NCI-H345 (cell line): ENCODE measurements at places on chromosomes 16 and 17.

- no peak for DNase-seq
Observed at GRCh38 chr17:63826468-63827001, 696 bp upstream of the PSMC5 start.

DNA sequence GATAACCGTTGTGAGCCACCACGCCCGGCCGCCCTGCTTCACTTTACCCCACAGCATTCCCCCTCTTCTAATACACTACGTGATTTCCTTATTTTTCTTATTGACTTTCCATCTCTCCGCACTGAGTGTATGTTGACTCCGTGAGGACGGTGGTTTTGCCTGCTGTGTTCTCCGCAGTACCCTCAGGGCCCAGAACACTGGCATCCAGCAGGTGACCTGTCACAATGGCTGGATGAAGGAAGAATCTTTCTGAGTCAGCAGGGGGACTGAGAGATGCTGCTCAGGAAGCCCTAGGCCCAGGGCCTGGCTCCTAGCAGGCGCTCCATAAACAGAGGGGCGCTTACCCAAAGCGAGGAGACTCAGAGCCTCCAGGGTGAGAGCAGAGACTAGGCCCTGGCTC is 79.5 kb downstream of the RTN4RL1 start:
- DNase-seq: no peak

GRCh38 chr17:66889480-66890230 is 54.7 kb downstream of the CACNG5 start:
- peak; percentile 85 for DNase-seq

DNA sequence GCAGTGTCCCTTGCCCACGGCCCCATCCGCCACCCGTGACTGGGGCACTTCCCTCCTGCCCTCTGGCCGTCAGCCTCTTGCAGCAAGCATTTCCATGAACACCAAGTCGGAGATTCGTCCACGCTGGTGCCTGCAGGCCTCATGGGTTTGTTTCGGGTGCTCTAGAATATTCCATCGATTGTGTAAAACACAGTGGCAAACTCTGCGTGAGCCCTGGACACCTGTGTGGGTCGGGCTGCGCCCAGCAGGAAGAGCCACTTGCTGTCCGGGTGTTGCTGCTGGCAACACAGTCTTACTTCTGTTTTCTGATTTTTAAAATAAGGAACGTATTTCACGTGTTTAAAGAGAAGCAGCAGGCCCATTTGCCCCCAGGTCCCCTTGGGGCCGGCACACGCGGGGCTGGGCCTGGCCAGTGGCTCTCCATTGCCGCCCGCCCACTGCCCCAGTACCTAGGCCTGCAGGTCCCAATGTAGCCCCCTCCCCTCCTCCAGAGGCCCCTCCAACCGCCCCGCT is 10.0 kb downstream of the CYBC1 start:
- DNase-seq: no peak

GRCh38 chr16:78395035-78395434 is 295.6 kb downstream of the WWOX start:
- DNase-seq: no peak

DNA sequence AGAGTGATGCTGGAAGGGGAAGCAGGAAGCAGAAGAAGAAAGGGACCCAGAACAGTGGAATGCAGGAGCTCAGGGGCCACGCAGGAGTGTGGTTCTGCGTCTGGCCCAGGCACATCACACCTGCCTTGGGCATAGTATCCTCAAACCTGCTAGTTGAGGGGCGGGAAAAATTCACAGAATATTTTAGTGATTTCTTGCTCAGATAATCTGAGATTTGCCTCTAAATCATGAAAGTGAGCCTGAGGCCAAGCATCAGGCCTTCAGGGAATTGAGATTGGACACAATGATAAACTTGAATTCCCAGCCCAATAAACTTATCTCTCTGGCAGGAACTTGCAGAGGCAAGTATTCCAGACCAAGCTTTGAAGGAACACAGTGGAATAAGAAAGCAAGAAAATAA is 48.5 kb upstream of the CCL2 start:
- no peak for DNase-seq

- DNase-seq: no peak
Observed at GRCh38 chr16:53924331-53925106, 220.6 kb downstream of the FTO start.

DNA sequence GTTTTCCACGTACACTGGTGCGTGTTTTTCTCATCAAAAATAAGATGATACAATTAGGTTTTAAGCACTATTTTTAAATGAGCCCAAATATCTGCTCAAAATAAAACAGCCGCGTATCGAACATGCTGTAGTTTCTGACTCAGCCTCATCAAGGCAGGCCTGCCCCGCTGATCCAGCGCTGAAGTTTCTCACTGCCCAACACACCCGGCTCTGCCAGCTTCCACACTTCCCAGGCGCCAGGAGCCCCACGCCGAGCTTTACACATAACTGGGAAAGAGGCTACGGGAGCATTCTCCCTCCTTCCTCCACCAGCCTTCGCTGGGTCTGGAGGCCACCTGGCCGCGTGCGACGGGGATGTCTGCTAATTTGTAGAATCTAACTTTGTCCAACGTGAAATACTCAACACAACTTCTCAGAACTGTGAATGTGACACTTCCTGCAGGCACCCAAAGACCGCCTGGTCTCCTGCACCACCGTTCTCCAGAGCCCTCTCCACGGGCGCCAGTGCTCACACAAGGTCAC is 42.1 kb downstream of the MAP1LC3B start:
- no peak for DNase-seq

GRCh38 chr17:44308865-44309264 is 464 bp downstream of the RUNDC3A start:
- DNase-seq: peak; percentile 41

DNA sequence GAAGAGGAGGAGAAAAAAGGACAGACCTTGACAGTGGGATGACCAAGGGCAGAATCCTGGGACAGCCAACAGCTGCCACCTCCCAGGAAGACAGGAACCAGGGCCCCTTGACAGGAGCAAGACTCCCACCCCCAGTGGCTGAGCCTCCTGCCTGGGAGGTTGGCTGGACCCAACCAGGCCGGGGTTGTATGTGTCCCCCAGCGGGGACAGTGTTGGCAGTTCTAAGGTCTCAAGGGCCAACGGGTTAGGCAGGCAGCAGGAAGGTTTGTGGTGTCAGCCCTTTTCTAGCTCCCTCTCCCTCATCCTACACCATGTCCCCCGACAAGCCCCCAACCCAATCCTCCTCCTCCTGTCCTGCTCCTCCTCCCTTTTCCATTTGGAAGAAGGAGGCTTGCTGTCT is 126.2 kb downstream of the MRM1 start:
- DNase-seq: no peak

DNA sequence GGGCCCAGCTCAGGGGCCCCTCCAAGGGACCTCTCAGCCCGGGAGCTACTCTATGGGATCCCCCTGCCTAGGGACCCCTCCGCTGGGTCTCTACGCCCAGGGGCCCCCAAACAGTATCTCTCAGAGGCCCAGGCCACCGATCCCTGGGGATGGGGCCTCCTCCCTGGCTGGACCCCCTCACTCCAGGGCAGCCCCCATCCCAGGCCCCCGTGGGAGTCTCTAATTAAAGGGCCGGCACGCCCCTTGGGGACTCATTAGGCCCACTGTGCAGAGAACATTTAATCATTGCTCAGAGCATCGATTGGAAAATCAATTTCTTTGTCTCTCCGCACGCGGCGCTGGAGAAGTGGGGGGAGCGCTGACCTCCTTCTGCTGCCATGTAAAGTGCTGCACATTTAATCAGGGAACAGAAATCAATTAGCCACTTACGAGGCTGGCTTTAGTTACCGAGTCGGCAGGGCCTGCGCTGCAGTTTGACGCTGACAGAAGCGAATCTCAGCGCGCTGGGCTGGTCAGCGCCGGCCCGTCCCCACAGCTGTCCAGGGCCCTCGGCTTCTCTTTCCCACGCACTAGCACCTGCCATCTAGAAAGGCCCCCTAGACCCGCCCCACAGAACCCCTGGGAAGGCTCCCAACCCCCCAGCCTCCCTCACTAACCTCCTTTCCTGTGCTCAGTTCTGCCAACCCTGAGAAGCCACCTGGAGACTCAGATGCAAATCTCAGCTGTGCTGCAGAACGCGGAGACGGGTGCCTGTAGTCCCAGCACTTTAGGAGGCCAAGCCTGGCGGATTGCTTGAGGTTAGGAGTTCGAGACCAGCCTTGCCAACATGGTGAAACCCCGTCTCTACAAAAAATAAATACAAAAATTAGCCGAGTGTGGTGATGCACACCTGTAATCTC is 20.2 kb upstream of the C1QL1 start:
- no peak for DNase-seq

- DNase-seq: no peak
Observed at GRCh38 chr17:41428591-41429291, 4.4 kb upstream of the KRT37 start.

DNA sequence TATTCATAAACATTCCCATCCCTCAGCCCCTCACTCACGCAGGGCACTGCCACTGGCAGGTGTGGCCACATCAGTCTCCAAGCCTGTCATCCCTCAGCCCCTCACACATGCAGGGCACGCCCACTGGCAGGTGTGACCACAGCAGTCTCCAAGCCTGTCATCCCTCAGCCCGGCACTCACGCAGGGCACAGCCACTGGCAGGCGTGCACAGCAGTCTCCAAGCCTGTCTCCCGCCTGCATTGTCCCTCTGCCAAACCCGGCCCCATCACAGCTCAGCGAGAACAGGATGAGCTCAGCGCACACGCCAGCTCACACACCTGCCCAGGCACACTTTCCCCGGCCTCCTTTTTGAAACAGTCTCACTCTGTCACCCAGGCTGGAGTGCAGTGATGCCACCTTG is 11.4 kb upstream of the KREMEN2 start:
- DNase-seq: peak; percentile 89

- no peak for DNase-seq
Observed at GRCh38 chr17:62611728-62612127, 15.7 kb upstream of the MRC2 start.

GRCh38 chr17:15996322-15996721 is 3.2 kb downstream of the ZSWIM7 start:
- DNase-seq: no peak

GRCh38 chr17:45262516-45263476 is 902 bp upstream of the SPATA32 start:
- DNase-seq: no peak
